ENCODE measurements at places on chromosomes 16 and 17. TPM values are rescaled to one million over a fixed set of nuclear protein-coding genes. Genes with fewer than 3 reads are reported as not detected.

DNA sequence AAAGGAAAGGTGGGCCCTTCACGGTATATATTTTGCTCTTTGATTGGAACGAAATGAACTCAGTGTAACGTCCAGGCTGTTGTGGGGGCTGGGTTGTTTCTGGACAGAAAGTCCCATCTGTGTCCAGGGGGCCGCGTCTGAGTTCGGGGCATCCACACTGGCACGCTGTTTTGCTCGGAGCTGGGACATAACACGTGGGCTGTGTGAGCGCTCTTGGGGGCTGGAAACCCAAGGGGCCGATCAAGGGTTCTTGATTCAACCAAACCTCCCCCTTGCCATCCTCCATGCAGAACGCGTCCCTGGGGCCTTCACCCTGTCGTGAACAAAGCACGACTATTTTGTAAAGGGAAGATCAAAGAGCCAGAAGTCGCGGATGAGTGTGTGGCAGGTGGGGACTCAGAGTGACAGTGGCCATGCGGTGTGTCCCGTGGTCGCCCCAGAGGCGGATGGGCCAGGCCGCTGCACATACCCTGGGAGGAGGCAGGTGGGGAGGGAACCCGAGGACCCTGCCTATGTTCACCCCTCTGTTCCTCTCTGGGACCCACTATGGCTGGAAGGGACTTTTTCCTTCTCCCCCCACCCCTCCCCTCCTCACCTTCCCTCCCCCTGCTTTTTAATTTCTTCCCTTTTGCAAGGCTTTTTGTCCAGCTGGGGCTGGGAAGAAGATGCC, 387.2 kb downstream of the SEC14L1 start:
- H3K27me3 ChIP-seq, result peaks cover 5% of the 10 kb centered on the region
- H3K27ac ChIP-seq, result no peak overlapping the region
- H3K4me3 ChIP-seq, result no peak overlapping the region
- H3K4me1 ChIP-seq, result peaks cover 8% of the 10 kb centered on the region
- no peaks in the 10 kb centered on the region for H3K36me3 ChIP-seq

GRCh38 chr17:9330141-9330540, 245.5 kb downstream of the STX8 start:
- no peak for DNase-seq
- no peaks in the 10 kb centered on the region for H3K4me1 ChIP-seq
- no peaks in the 10 kb centered on the region for H3K27me3 ChIP-seq
- no peaks in the 10 kb centered on the region for H3K36me3 ChIP-seq
- H3K27ac ChIP-seq, result no peak overlapping the region

DNA sequence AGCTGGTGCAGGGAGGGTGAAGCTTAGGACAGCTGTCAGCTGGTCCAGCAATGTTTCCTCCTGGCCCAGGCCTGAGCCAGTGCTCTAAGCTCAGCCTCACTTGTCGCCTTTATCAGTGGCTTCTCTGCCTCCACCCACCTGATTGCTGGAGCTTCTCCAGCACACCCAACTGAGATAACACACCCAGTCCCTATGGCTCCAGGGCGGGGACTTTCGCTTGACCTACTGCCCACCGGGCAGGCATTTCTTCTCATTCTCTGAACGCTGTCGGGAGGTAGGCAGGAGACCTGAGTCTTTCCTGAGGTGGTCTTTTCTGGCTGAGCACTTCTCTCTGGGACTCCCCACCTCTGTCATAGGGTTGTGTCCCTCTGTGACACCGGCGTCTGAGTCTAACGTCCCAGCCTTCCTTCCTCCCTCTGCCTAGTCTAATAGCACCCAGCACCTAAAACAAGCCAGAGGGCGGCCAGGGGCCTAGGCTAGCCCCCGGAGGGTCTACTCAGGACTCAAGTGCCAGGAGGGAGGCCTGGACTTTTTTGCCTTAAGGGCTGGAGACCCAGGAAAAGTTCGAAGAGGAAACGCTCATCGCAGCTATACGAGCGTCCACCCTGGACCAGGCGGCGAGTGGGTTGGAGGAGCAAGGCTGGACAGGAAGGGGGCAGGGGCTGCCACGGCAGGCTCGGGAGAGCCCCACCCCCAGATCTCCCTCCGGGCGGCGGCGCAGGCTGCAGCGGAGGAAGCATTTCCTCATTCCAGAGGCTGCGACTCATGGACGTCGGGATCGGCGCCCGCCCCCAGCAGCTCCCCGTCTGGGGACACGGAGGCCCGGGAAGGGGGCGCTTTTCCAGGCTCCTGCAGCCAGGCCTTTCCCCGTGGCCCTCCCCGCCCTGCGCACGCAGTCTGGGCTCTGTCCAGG, 756 bp downstream of the TAX1BP3 start:
- peak overlapping the region; percentile 80 for H3K27ac ChIP-seq
- H3K36me3 ChIP-seq, result no peaks in the 10 kb centered on the region
- H3K27me3 ChIP-seq, result no peaks in the 10 kb centered on the region

The CCL14 gene
- total RNA-seq, result not detected

- no peak overlapping the region for H3K4me3 ChIP-seq
- H3K27me3 ChIP-seq, result no peaks in the 10 kb centered on the region
- DNase-seq, result no peak
- no peaks in the 10 kb centered on the region for H3K36me3 ChIP-seq
- H3K27ac ChIP-seq, result no peak overlapping the region
Observed at GRCh38 chr16:21197112-21197511, 14.3 kb downstream of the ZP2 start.

GRCh38 chr16:15732416-15732815, 82.4 kb downstream of the NDE1 start:
- no peak overlapping the region for H3K4me3 ChIP-seq
- no peaks in the 10 kb centered on the region for H3K4me1 ChIP-seq
- no peaks in the 10 kb centered on the region for H3K27me3 ChIP-seq
- no peaks in the 10 kb centered on the region for H3K36me3 ChIP-seq

The TEKT5 gene
- not detected for total RNA-seq

GRCh38 chr16:69465881-69466280, 41.5 kb downstream of the CYB5B start:
- H3K4me1 ChIP-seq, result peaks cover 39% of the 10 kb centered on the region
- DNase-seq, result no peak
- no peak overlapping the region for H3K4me3 ChIP-seq
- peaks cover 4% of the 10 kb centered on the region for H3K36me3 ChIP-seq
- H3K27me3 ChIP-seq, result no peaks in the 10 kb centered on the region

DNA sequence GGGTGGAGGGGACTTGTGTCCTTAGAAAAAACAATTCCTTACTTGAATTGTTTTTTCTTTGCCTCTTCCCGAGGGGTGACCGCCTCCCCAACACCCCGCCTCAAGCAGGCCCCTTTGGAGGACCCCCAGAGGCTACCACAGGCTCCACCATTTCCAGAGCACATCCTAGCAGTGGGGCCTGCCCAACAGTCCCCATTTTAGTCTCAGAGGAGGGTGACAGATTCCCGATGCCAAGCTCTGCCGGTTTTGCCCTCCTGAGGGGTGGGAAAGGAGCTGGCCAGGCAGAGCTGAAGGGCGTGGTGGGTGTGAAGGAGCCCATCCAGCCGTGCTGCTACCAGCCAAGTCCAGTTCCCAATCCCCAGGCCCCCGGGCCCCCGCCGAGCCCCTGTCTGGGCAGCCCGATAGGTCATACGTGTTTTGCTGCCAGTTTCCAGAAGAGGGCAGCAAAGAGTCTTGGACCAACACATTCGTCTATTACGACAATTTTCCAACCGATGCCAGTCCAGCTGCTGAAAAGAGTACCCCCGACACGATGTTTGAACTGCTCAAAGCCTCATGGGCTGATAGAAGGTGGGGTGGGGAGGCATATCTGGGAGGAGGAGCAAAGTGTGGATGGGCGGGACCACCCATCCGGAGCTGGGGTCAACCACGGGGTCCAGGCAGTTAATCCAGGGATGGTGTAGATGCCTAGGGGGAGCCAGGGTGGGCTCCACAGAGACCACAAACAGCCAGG, 18.8 kb upstream of the GAA start:
- no peak overlapping the region for H3K27ac ChIP-seq
- peak; percentile 60 for DNase-seq
- no peaks in the 10 kb centered on the region for H3K27me3 ChIP-seq
- H3K36me3 ChIP-seq, result no peaks in the 10 kb centered on the region
- peaks cover 6% of the 10 kb centered on the region for H3K4me1 ChIP-seq
- H3K4me3 ChIP-seq, result no peak overlapping the region

The SNAI3 gene
- total RNA-seq, result 14.0 TPM

DNA sequence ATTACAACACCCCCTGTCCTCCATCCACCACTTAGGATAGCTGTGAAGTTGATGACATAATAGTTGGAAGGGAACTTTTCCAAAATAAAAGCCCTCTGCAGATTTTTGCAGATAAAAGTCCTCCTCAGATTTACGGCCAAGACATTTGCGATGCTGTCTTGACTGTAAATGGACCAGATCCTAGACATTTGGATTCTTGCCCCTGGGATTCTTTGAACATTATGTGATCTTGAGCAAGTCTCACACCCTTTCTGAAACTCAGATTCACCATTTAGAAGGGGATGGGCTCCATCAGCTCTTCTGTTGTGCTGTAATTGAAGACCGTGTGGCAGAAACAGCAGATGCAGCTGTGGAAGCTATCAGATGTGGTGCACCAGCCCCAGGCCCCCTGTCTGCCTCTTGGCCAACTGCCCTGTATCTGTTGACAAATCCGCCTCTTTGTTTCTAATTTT, 153.9 kb upstream of the CACNG3 start:
- no peaks in the 10 kb centered on the region for H3K4me1 ChIP-seq
- no peaks in the 10 kb centered on the region for H3K27me3 ChIP-seq
- H3K4me3 ChIP-seq, result no peak overlapping the region
- DNase-seq, result no peak

- H3K27ac ChIP-seq, result no peak overlapping the region
- DNase-seq, result no peak
- no peaks in the 10 kb centered on the region for H3K27me3 ChIP-seq
- no peak overlapping the region for H3K4me3 ChIP-seq
- no peaks in the 10 kb centered on the region for H3K4me1 ChIP-seq
- no peaks in the 10 kb centered on the region for H3K36me3 ChIP-seq
Observed at GRCh38 chr17:33435721-33436301, 142.7 kb upstream of the ASIC2 start.

DNA sequence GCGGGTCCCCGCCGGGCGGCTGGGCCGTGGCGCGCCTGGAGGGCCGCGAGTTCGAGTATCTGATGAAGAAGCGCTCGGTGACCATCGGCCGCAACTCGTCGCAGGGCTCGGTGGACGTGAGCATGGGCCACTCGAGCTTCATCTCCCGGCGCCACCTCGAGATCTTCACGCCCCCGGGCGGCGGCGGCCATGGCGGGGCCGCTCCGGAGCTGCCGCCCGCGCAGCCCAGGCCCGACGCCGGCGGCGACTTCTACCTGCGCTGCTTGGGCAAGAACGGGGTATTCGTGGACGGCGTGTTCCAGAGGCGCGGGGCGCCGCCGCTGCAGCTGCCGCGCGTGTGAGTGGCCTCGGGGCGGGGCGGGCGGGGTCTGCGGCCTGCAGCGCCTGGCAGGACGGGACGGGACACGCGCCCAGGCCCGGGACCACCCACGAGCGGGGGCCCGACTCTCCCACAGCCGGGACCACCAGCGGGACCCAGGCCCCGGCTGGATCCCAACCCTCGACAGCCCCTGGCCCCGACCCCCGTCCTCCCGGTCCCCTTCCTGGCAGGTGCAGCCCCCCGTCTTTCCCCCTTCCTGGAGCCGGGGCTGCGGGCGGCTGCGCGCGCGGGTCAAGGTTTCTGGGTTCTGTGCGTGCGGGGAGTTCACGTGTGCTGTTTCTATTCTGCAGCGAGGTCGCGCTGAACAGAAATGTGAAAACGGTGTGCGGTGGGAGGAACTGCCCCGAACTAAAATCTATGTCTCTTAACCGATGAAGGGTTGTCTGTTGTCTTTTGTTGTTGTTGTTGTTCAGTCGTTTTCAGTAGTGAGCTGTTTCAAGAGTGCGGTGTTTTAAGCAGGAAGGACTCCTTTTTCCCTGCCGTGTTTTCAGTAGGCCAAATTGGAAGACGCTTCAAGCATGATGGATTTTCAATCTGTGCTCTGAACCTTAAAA, 705 bp downstream of the FOXK2 start:
- H3K36me3 ChIP-seq, result no peaks in the 10 kb centered on the region
- peaks cover 50% of the 10 kb centered on the region for H3K4me1 ChIP-seq
- peak; percentile 44 for DNase-seq

DNA sequence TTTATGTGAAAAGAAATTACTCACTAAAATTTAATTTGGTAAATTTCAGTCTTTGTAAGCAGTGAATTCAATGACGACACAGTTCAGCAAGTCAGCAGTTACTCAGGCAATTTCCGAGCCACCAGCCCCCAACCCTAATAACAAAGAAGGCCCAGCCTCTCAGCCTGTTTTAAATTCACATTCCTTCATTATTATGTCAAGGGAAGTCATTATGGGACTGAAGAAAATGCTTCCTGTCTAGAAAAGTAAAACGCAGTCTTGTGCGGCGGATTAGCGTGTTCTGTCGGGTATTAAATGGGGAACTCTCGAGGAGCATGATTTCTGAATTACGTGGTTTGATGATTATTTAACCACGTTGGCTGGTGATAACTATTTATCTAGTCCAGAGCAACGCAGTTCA, 177.6 kb downstream of the AIPL1 start:
- no peak overlapping the region for H3K27ac ChIP-seq
- no peaks in the 10 kb centered on the region for H3K36me3 ChIP-seq
- no peak overlapping the region for H3K4me3 ChIP-seq
- no peak for DNase-seq
- H3K27me3 ChIP-seq, result no peaks in the 10 kb centered on the region
- H3K4me1 ChIP-seq, result no peaks in the 10 kb centered on the region

DNA sequence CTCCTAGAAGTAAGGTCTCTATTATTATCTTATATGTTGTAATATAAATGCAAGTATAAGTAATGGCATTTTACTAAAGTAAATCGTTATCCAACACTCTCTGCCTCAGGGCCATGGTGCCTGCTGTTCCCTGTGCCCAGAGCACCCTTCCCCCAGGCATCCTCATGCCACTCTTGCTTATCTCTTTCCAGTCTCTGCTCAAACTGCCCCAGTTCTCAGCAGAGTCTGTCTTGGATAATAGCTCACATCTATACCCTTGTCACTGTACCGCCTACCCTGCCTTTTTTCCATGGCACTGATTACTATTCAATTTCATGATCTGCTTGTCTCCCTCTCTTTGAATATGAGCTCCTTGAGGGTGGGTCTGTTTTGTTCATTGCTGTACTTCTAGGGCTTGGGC, 31.7 kb downstream of the CDH1 start:
- no peaks in the 10 kb centered on the region for H3K36me3 ChIP-seq
- no peak overlapping the region for H3K27ac ChIP-seq
- H3K4me1 ChIP-seq, result peaks cover 9% of the 10 kb centered on the region
- no peaks in the 10 kb centered on the region for H3K27me3 ChIP-seq
- no peak for DNase-seq

Data from CD4-positive, alpha-beta memory T cell (primary cell).